ENCODE measurements at places on chromosomes 6 and 20.

DNA sequence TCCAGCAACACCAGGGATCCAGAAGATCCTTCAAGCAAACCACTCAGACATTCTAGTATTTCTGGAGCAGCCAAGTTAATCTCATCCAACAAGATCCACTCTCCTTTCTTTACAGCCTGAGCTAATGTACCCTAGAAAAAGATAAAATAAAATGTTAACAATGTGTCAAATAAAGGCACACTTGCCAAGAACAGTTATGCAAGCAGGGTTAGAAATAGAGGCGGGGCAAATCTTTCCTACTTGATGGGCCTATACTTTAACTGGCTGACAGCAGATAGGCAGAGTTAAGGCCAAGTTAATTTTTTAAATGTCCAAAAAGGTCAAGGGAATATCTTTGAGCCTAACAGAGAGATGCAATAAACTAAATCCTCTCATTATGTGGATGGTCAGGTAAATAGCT is 60.8 kb downstream of the MDN1 start:
- no peak for DNase-seq

GRCh38 chr6:151413372-151414145 is 22.2 kb upstream of the ZBTB2 start:
- DNase-seq, result peak; percentile 85

- no peak for DNase-seq
Measured at GRCh38 chr6:85678026-85678601, 35.4 kb upstream of the SYNCRIP start.

DNA sequence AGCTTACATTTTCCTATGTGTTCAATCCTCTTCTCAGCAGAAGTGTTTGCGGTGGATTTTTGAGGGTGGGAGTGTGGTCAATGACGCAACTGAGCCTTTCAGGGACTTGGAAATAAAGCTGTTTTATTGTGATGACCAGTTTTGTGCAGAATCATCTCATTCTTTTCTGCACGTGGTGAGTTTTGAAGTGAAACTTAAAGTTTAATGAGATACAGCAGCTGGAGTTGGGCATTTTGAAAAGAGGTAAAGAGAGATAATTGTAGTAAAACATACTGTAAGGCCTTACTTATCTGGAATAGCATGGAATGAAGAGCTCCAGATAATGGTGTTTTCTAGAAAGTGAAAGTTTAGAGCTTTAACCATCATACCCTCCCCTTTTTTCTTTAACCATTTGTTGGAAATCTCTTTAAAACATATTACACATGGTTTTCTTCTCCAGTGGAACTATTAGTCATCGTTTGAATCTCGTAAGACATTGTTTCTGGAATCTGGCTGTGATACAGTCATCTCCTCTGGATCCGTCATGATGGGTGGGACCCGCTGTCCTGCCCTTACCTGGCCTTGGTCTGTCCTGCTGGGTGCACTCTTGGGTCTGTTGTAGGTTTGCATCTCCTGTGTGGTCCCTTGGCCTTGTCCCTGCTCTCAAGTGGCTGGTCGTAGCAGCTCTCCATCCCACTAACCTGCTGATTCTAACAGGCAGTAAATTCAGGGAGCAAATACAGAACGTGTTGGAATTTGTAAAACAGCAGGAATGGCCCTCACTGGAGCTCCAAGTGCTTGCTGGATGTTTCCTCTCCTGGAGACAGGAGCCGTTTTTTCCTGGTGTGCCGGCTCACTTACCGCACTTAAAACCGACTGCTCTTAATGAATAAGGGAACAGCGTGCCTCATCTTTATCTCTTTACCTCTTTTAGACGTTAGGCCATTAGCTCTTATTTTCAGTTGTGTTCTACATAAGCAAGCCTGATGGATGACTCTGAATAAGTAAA is 29.8 kb downstream of the UST start:
- no peak for DNase-seq

GRCh38 chr6:52582446-52582845 is 5.6 kb upstream of the TRAM2 start:
- DNase-seq, result no peak

DNA sequence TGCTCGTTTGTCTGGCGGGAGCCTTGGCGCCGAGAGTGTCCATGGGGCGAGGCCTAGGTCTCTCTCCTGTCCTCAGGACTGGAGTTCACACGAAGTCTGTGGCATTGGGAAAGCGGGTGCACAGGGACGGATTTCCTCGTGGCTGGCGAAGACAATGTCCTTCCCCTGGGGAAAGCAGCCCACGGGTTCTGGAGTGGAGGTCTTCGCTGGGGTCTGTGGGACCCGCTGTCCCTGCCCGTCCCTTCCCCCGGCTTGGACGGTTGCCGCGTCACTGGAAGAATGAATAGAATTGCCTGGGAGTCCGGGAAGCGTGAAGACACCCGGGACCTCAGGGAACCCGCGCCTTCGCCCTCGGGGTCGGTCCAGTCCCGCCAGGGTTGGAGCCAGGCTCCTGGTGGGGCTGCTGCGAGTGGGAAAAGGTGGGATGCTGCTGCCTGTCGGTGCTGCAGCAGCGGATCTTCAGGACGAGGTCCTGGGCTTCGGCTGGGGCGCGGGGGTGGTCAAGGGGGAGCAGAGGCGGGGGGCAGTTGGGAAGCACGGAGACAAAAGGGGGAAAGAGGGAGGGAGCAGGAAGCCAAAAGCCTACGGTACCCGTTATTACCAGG is 441.8 kb upstream of the DEFB115 start:
- DNase-seq, result no peak

- DNase-seq, result no peak
Measured at GRCh38 chr6:108580646-108581045, 19.9 kb downstream of the FOXO3 start.

- DNase-seq, result no peak
Measured at GRCh38 chr6:16583144-16583762, 178.0 kb downstream of the ATXN1 start.

DNA sequence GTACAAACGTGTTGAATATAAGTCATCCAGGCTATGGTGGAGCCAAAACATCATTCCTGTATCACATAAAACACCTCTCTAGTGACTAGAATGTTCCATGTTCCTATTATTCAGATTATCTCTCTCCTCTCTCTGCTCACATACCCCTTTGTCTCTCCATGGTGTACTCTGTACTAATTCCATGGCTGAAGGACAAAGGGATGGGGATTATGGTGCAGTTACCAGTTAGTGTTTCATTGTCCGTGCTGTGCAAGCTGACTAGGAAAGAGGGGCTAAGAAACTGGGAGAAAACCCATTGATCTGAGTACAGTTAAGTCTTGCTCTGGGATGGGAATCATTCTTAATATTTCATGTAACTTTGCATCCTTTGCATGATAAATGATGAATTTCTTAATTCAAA is 397.4 kb upstream of the NOX3 start:
- DNase-seq, result no peak

DNA sequence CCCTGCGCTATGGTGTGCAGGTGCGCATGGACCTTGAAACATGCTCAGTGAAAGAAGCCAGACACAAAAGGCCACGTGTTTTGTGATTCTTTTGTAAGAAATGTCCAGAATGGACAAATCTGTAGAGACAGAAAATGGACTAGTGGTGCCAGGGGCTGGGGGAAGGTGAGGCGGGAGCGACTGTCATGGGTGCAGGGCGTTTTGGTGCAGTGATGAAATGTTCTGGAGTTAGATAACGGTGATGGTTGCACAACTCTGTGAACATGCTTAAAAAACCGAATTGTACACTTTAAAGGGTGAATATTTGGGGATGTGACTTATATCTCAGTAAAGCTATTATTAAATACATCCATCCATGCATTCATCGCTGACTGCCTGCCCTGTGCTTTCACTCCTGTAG is 31.7 kb upstream of the NTSR1 start:
- no peak for DNase-seq

GRCh38 chr6:135274561-135275293 is 93.6 kb downstream of the MYB start:
- DNase-seq, result no peak

- no peak for DNase-seq
Measured at GRCh38 chr6:84758486-84758885, 5.9 kb downstream of the TBX18 start.

- no peak for DNase-seq
Measured at GRCh38 chr6:111767752-111768430, 105.4 kb downstream of the FYN start.

- no peak for DNase-seq
Measured at GRCh38 chr6:16972535-16972934, 129.3 kb upstream of the STMND1 start.

DNA sequence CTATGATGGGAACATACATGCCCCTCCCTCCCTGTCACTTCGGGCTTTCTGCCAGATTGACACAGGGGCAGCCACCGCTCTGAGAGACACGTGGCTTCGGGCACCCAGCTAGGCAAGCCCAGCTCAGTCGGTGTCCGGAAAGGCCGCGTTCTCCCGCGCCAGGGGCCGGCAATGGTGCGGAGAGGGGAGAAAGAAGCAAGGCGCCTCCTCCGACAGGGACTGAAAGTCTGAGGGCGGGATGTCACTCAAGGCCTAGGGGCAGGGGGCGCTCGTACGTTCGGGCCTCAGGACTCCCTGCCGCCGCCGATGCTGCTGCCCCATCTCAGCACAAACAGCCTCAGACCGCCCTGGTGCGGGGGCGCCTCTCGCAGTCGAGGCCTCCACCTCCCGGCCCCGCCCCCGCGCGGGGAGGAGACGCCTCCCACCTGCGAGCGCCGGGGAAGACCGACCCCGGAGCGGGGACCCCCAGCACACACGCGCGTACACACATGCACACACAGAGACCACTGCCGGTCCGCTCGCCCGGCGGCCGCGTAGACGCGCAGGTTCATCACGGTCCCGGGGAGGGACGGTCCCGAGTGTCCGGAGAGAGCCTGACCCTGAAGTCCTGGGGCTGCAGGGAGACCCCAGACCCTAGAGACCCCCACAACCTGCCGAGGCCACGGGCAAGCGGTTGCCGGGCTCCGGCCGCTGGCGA is 1.9 kb downstream of the GRM4 start:
- DNase-seq, result no peak

DNA sequence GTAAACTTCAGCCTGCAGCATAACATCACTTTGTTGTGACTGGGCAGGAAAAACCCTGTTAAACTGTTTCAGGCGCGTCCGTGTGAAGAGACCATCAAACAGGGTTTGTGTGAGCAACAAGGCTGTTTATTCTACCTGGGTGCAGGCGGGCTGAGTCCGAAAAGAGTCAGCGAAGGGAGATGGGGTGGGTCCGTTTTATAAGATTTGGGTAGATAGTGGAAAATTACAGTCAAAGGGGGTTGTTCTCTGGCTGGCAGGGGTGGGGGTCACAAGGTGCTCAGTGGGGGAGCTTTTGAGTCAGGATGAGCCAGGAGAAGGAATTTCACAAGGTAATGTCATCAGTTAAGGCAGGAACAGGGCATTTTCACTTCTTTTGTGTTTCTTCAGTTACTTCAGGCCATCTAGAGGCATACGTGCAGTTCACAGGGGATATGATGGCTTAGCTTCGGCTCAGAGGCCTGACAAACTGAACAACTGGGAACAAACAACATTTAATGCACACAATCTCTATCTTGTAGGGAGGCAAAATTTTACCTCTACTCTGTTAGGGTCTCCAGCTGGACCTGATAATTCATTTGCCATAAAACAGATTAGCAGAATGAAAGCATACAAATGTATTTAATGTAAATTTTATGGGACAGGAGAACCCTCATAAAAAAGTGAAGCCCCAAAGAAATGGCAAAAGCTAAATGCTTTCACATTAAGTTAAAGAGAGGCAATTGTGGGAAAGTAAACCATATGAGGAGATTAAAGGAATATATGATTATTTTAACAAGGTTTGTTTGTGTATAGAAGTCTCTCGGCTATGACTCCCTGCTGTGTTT is 58.3 kb upstream of the HFE start:
- no peak for DNase-seq

GRCh38 chr6:11363881-11364576 is 131.6 kb upstream of the NEDD9 start:
- DNase-seq, result peak; percentile 43

DNA sequence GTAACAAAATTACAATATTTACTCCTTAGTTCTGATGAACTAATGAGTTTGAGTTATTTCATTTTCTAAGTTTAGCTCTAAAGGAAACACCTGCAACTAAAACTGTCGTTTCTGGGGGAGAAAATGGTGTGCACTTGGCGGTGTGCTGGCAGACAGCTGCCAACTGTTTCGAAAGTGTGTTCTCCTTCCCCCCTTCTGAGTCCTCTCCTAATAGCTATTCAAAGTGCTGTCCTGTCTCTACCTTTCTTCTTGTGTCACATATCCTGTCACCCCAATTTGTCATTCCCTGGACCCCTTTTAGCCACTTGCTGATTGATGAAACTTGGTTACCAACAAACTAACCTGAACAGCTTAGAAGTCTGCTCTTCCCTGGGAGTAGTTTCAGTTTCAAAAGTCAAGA is 4.9 kb upstream of the UBE2J1 start:
- peak; percentile 50 for DNase-seq

DNA sequence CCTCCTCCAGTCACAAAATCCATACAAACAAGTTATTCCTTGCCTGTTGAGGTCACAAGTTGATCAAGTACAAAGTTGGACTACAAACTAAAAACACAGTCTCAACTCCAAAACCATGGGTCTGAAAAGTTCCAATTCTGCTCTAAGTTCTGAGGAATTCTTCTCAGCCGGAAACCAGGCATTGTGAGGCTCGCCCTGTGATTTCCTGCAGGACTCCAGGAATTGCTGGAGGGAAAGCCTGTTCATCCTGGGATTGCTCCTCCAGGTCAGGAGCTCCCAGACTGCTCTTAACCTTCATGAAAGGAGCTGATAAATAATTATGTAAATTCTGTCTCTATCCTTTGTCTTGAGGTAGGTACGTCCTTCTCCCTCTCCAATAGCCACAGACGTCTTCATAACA is 8.5 kb downstream of the TRAM2 start:
- DNase-seq, result no peak

- no peak for DNase-seq
Measured at GRCh38 chr6:131262060-131262459, 126.8 kb downstream of the AKAP7 start.

GRCh38 chr6:11869672-11870340 is 91.2 kb upstream of the ADTRP start:
- no peak for DNase-seq

DNA sequence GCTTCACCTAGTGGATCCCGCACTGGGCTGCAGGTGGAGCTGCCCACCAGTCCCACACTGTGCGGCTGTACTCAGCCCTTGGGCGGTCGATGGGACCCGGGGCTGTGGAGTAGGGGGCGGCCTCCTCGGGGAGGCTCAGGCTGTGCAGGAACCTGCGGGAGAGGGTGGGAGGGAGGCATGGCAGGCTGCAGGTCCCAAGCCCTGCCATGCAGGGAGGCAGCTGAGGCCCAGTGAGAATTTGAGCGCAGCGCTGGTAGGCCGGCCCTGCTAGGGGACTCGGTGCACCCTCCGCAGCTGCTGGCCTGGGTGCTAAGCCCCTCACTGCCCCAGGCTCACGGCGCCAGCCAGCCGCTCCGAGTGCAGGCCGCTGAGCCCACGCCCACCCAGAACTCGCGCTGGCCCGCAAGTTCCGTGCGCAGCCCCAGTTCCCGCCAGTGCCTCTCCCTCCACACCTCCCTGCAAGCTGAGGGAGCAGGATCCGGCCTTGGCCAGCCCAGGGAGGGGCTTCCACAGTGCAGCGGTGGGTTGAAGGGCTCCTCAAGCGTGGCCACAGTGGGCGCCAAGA is 1407.6 kb downstream of the EPHA7 start:
- no peak for DNase-seq

DNA sequence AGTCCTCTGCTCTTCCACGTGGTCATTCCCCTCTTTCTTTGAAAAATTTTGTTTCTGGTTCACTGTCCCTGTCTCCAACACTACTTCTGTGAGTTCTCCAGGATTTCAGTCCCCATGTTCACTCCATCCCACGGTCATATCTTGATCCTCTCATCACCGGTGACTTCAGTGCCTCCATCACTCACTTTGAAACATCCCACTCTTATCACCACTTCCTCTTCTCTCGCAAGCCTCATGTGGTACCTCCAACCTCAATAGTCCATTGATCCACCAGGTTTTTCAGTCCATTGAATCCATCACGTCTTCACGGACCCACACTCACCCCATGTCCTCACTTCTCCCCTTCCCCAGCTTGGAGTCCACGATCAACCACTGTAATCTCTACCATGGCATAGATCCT is 64.8 kb downstream of the CARMIL1 start:
- DNase-seq, result no peak
